GM12878 (cell line): ENCODE measurements at places on chromosomes 3 and 15.

- H3K27ac ChIP-seq, result no peak overlapping the region
- H3K4me3 ChIP-seq, result no peak overlapping the region
- no peak for DNase-seq
Observed at GRCh38 chr3:21067031-21067813, 683.8 kb downstream of the ZNF385D start.

DNA sequence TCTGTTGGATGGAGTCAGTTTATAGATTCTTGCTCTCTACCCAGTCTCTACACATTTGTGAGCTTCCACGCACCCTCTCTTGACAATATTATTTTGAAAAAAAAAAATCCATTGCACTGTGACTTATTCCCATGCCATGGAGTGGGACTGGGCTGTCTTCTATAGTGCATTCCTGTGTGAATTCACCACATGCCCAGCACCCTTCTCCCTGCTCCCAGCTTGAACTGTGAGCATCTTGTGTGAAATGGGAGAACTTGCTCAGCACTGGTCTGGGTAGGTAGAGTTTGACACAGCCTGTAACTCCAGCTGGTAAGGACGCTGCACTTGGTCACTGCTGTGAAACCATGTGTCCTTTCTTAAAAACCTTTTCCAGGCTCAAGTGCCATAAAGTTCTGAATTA is 91.9 kb downstream of the ARNT2 start:
- no peak for DNase-seq
- H3K4me1 ChIP-seq, result no peaks in the 10 kb centered on the region
- H3K36me3 ChIP-seq, result no peaks in the 10 kb centered on the region
- H3K27me3 ChIP-seq, result no peaks in the 10 kb centered on the region
- H3K27ac ChIP-seq, result no peak overlapping the region

- no peaks in the 10 kb centered on the region for H3K36me3 ChIP-seq
- no peak overlapping the region for H3K27ac ChIP-seq
- H3K4me3 ChIP-seq, result no peak overlapping the region
- no peak for DNase-seq
- no peaks in the 10 kb centered on the region for H3K4me1 ChIP-seq
Observed at GRCh38 chr15:38876621-38877020, 312.0 kb upstream of the RASGRP1 start.

GRCh38 chr15:49987198-49987785 is 131.7 kb downstream of the ATP8B4 start:
- no peaks in the 10 kb centered on the region; the same call in 1 of the 2 replicates for H3K27me3 ChIP-seq
- DNase-seq, result no peak
- no peak overlapping the region for H3K4me3 ChIP-seq
- no peaks in the 10 kb centered on the region for H3K4me1 ChIP-seq

GRCh38 chr3:126857928-126858327 is 125.0 kb upstream of the PLXNA1 start:
- DNase-seq, result no peak
- H3K36me3 ChIP-seq, result no peaks in the 10 kb centered on the region
- H3K4me3 ChIP-seq, result no peak overlapping the region
- no peaks in the 10 kb centered on the region for H3K4me1 ChIP-seq
- H3K27me3 ChIP-seq, result no peaks in the 10 kb centered on the region

DNA sequence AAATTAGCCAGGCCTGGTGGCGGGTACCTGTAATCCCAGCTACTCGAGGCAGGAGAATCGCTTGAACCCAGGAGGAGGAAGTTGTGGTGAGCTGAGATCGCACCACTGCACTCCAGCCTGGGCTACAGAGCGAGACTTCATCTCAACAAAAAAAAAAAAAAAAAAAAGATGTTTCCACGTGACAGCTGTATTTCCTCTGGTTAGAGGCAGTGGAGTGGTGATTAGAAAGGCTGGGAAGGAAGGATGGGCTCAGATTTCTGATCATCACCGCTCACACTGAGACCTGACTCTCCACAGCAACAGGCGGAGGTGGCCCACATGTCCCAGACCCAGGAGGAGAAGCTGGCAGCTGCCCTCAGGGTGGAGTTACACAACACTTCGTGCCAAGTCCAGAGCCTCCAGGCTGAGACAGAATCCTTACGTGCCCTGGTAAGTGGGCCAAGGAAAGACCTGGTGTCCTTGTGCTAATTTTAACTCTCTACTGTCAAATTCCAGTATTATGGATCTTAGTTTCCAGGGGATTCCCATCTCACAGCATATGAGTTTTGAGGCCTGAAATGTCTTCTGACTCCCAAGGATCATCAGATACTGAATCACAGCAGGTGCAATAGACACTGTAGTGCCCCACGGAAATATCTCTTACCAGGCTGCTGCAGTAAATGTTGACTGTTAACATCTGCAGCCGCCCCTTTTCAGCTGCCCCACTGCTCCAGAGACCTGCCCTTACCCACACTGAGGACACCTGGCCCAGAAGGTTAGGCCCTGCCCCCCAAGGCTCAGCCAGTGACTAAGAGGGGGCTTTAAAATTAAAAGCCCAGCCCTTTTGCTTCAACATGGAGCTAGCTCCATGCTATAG is 66.9 kb downstream of the BFSP2 start:
- no peak for DNase-seq
- H3K27me3 ChIP-seq, result no peaks in the 10 kb centered on the region
- H3K27ac ChIP-seq, result peak overlapping the region; percentile 84
- peak overlapping the region; percentile 65; the same call in 1 of the 2 replicates for H3K4me3 ChIP-seq

DNA sequence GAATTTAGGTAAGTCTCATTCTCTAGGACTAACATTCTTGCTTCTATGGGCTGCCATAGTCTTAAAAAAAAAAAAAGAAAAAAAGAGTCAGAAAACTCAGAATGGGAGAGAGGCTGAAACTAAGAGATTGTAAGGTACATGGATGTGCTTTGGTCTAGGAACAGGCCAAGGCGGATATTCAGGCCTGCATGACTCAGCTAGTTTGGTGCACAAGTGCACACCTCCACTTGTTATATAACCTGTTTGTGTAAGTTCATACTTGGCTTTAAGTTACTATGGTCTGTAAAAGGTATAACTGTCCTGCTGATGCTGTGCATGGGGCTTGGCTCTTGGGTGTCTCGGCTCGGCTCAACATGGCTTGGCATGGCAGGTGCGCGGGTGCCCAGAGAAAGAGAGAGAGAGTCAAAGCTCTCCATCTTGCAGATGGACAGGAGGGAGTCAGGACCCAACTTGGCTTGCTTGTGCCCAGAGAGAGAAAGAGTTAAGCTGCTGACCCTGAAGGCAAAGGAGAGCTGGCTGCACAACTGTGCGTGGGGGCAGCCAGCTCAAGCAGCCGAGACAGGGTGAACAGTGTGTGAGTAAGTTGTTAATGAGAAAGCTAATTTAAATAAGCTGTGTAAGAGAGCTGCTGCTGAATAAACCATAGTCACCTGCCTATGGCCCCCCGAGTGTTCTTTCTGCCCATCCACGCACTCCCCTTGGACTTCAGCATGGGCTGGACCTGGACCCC is 31.4 kb upstream of the CHRNB4 start:
- H3K27me3 ChIP-seq, result no peaks in the 10 kb centered on the region
- no peak for DNase-seq
- H3K4me3 ChIP-seq, result no peak overlapping the region
- no peaks in the 10 kb centered on the region for H3K4me1 ChIP-seq

DNA sequence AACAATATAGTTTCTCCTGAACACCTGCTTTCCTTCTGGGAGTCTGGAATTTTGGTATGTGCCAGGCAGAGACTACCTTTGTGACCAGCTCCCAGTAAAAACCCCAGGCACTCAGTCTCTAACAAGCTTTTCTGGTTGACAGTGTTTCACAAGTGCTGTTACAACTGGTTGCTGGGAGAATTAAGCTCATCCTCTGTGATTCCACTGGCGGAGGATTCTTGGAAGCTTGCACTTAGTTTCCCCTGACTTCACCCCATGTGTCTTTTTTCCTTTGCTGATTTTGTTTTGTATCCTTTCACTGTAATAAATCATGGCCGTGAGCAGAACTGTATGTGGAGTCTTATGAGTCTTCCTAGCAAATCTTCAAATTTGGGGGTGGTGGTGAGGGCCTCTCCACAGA is 5.7 kb upstream of the TAGLN3 start:
- no peaks in the 10 kb centered on the region for H3K4me1 ChIP-seq
- no peaks in the 10 kb centered on the region for H3K36me3 ChIP-seq
- no peak for DNase-seq
- H3K27me3 ChIP-seq, result no peaks in the 10 kb centered on the region
- H3K27ac ChIP-seq, result no peak overlapping the region

DNA sequence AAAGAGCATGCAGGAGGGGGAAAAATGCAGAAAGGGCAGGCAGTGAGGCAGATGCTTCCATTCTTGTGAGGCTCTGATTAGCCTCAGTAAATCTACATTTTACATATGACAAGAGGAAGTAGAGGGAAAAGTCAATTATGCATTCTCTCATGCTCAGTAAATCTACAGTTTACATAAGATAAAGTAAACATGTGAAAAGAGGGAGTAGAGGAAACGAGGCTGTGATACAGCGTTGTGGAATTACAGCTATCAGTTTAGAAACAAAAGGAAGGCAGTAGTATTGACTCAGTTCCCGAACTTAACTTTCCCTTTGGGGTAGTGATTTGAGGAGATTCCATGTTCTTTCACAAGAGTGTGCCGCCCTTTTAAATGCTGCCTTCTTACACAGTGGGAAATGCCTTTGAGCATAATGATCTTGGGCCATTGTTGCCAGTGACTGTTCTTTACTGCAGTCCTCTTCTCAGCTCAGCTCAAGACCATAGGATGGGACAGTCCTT is 39.3 kb downstream of the OSTN start:
- no peaks in the 10 kb centered on the region for H3K27me3 ChIP-seq
- no peak overlapping the region for H3K27ac ChIP-seq
- H3K4me1 ChIP-seq, result peaks cover 19% of the 10 kb centered on the region; the same call in 1 of the 2 replicates
- no peaks in the 10 kb centered on the region for H3K36me3 ChIP-seq
- no peak for DNase-seq

GRCh38 chr3:62990704-62991413 is 115.6 kb upstream of the CADPS start:
- no peak overlapping the region for H3K4me3 ChIP-seq
- H3K27me3 ChIP-seq, result no peaks in the 10 kb centered on the region
- H3K4me1 ChIP-seq, result no peaks in the 10 kb centered on the region
- no peaks in the 10 kb centered on the region for H3K36me3 ChIP-seq

GRCh38 chr15:99058421-99058870 is 46.4 kb upstream of the SYNM start:
- peaks cover 16% of the 10 kb centered on the region for H3K4me1 ChIP-seq
- H3K36me3 ChIP-seq, result no peaks in the 10 kb centered on the region
- no peak for DNase-seq
- no peak overlapping the region for H3K4me3 ChIP-seq
- H3K27ac ChIP-seq, result peak overlapping the region; percentile 60; the same call in 1 of the 2 replicates
- no peaks in the 10 kb centered on the region for H3K27me3 ChIP-seq

DNA sequence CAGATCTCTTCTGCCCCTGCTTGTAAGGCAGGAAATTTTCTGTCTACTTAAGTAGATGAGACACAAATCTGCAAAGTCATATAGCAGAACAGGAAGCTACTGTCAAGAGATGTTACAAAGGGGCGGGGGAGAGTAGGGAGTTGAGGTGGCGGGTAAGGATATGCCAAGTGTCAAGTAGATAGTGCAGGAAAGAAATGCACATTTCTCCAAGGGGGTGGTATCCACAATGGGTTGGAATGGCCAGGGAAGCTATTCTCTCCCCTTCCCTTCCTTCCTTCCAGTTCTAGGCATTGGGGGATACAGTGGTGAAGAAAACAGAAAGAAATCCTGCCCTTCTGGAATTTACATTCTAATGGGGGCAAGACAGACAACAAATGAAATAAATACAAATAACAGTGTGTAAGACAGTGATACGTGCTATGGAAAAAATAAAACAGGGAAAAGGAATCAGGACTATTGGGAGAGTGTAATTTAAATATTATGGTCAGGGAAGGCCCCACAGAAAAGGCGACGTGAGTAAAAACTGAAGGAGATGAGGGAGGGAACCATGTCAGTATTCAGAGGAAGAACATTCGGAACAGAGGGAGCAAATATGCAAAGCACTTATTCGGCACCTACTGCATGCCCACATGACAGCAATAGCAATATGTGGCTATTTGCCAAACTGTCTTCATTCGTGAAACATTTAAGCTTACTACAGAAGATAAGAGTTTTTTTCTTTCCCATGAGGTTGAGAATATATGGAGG is 42.8 kb upstream of the RNU6-1 start:
- no peak overlapping the region for H3K4me3 ChIP-seq
- DNase-seq, result no peak
- H3K4me1 ChIP-seq, result peaks cover 9% of the 10 kb centered on the region
- H3K27me3 ChIP-seq, result no peaks in the 10 kb centered on the region
- no peaks in the 10 kb centered on the region for H3K36me3 ChIP-seq

- H3K4me3 ChIP-seq, result no peak overlapping the region
- H3K4me1 ChIP-seq, result no peaks in the 10 kb centered on the region
- H3K36me3 ChIP-seq, result no peaks in the 10 kb centered on the region
Observed at GRCh38 chr3:17546500-17547255, 195.8 kb downstream of the TBC1D5 start.

GRCh38 chr15:85404176-85404917 is 23.9 kb downstream of the AKAP13 start:
- peaks cover 76% of the 10 kb centered on the region for H3K4me1 ChIP-seq
- DNase-seq, result no peak
- H3K27me3 ChIP-seq, result no peaks in the 10 kb centered on the region
- peak overlapping the region; percentile 60 for H3K27ac ChIP-seq

GRCh38 chr15:48381861-48382260 is 50.6 kb downstream of the DUT start:
- H3K27me3 ChIP-seq, result no peaks in the 10 kb centered on the region
- no peak overlapping the region for H3K4me3 ChIP-seq
- no peaks in the 10 kb centered on the region for H3K36me3 ChIP-seq
- no peak for DNase-seq

GRCh38 chr3:45807681-45808540 is 11.6 kb upstream of the SLC6A20 start:
- no peak for DNase-seq
- no peaks in the 10 kb centered on the region for H3K27me3 ChIP-seq
- H3K36me3 ChIP-seq, result no peaks in the 10 kb centered on the region
- no peak overlapping the region for H3K4me3 ChIP-seq

- peak overlapping the region; percentile 100 for H3K27ac ChIP-seq
- peak overlapping the region; percentile 59 for H3K4me3 ChIP-seq
- no peaks in the 10 kb centered on the region for H3K36me3 ChIP-seq
- no peak for DNase-seq
- H3K4me1 ChIP-seq, result peaks cover 94% of the 10 kb centered on the region
- no peaks in the 10 kb centered on the region for H3K27me3 ChIP-seq
Observed at GRCh38 chr15:74399511-74400312, 32.3 kb upstream of the CYP11A1 start.

- peak overlapping the region; percentile 20; the same call in 1 of the 2 replicates for H3K27ac ChIP-seq
- peak overlapping the region; percentile 14; the same call in 1 of the 2 replicates for H3K4me3 ChIP-seq
- no peak for DNase-seq
- 0 out of 2 replicates have a peak, but pooled peaks cover 7% of the 10 kb centered on the region for H3K36me3 ChIP-seq
- peaks cover 16% of the 10 kb centered on the region for H3K4me1 ChIP-seq
- H3K27me3 ChIP-seq, result no peaks in the 10 kb centered on the region
Observed at GRCh38 chr15:30985081-30985531, 6.3 kb downstream of the MTMR10 start.
